ENCODE measurements at places on chromosomes 13 and 19.
A peak's percentile ranks its signal among the peaks of the same experiment; 100 is the strongest.

DNA sequence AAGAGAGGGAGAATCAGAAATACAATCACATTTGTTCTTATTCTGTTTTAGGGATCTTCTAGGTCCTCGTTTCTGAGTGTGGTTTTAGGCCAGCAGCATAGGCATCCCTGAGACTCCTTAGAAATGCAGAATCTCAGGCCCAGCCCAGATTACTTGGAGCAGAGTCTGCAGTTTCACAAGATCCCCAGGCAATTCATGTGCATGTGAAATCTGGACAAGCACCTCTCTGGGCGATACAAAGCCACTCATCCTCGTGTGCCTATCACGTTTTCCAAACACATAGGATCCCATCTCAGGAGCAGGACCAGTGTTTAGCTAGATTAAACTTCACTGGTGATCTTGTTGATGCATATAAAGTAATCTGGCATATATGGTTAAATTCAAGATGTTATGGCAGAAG lies 87.2 kb downstream of the KL start:
- DNase-seq, result no peak

- peak; percentile 34 for DNase-seq
Measured at GRCh38 chr13:91133941-91134802, 213.3 kb upstream of the MIR17HG start.

DNA sequence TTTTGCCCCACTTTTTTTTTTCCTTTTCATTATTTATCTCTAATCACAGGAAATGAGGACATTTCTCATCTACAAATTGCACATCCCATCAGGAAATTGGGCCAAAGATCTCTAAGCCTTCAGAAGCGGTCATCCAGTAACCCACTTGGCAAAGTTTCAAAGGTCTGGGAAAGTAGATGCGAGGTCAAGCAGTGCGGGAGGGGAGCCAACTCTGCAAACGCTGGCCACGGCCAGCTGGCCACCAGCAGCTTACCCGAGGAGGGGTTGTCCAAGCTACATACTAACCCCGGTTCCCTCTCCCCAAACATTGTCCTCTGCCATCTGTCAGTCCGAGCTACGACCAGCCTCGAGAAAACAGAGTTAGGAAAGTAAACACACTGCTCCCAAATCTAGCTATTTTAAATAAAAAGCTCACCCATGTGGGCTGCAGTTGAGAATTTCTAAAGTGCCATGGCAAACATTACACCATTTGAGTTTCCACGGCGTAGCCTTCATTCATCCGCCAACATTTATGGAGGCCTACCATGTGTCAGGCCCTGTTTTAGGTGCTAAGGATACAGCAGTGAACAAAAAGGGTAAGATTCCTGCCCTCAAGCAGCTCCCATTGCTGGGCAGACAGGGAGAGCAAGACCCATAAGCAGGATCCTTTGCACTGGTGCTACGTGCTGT lies 11.5 kb downstream of the FFAR2 start:
- no peak for DNase-seq

DNA sequence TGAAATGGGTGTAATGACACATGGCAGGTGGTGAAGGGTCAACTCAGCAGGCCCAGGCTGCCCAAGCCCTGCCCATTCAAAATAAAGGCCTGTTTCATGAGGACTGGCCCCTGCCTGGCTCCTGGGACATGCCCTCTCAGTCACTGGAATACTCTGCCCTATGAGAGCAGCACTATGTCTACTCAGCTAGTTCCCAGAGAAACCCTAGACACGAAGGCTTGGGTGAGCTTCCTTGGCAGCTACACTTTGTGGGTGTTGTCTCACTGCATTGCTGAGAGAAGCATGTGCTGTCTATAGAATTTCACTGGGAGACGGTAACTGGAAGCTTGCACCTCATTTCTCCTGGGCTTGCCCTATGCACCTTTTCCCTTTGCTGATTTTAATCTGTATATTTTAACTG lies 752.8 kb downstream of the LIG4 start:
- DNase-seq, result no peak

GRCh38 chr19:43872547-43873336 lies 45.6 kb downstream of the ZNF283 start:
- DNase-seq, result no peak

- no peak for DNase-seq
Measured at GRCh38 chr19:33545217-33545981, 23.8 kb upstream of the PEPD start.

- no peak for DNase-seq
Measured at GRCh38 chr13:35724446-35724845, 248.0 kb upstream of the MAB21L1 start.

All from CD4-positive, alpha-beta T cell treated with Interleukin-10 for 1 hour (primary cell).